Activated naive CD8-positive, alpha-beta T cell treated with anti-CD3 and anti-CD28 coated beads for 36 hours (primary cell): ENCODE measurements at places on chromosomes 12 and 14.
A peak's percentile ranks its signal among the peaks of the same experiment; 100 is the strongest.

GRCh38 chr12:69987579-69988091 lies 162.6 kb downstream of the MYRFL start:
- no peaks in the 10 kb centered on the region for H3K4me1 ChIP-seq
- H3K36me3 ChIP-seq = no peaks in the 10 kb centered on the region
- peaks cover 5% of the 10 kb centered on the region for H3K27me3 ChIP-seq
- DNase-seq = no peak
- H3K27ac ChIP-seq = no peak overlapping the region

DNA sequence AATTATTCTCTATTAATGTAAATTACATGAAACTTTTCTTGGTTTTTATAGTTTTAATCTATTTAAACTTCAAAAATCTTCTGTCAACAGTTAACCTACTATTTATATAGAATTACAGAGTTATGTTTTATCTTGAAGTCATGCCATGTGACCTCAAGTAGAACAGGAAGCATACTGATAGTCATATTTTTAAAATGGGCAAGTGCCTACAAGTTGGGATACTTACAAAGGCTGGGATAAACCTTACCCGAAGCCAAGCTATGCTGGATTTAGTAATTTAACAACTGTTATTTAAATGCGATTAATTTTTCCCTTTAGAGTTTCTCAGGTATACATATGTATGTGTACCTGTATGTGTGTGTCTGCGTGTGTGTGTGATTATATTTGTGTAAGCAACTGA lies 266.9 kb downstream of the RASSF9 start:
- no peak overlapping the region for H3K4me3 ChIP-seq
- DNase-seq = no peak
- H3K27me3 ChIP-seq = no peaks in the 10 kb centered on the region
- H3K36me3 ChIP-seq = no peaks in the 10 kb centered on the region

DNA sequence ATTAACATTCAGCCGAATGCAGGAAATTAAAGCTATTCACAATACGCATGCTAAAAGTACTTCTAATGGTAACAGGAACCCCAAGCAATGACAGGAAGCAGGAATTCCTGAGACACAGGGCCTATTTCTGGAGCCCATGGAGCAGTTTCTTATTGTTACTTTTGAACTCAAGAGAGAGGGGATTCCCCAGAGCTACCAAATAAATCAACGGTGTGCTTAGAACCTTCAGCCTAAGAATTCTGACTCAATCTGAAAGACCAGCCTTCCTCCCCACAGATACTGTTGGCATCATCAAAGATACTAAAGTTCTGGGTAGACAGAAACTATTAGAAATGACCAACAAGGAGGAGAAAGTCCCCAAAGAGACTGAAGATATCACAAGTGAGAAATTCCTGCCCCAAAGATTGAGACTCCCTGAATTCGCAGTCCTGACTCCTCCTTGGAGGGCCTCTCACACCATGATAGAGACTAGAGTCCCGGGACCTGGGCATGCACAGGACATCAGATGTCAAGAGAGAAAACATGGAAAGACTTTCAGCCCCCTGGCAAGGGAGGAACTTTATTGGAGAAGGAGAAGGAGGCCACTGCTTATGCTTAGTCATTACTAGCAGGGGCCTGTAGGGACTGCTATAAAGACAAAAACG lies 32.7 kb downstream of the RTRAF start:
- peaks cover 35% of the 10 kb centered on the region for H3K4me1 ChIP-seq
- peaks cover 2% of the 10 kb centered on the region for H3K27me3 ChIP-seq
- peak; percentile 10 for DNase-seq
- peaks cover 6% of the 10 kb centered on the region for H3K36me3 ChIP-seq
- H3K4me3 ChIP-seq = no peak overlapping the region

DNA sequence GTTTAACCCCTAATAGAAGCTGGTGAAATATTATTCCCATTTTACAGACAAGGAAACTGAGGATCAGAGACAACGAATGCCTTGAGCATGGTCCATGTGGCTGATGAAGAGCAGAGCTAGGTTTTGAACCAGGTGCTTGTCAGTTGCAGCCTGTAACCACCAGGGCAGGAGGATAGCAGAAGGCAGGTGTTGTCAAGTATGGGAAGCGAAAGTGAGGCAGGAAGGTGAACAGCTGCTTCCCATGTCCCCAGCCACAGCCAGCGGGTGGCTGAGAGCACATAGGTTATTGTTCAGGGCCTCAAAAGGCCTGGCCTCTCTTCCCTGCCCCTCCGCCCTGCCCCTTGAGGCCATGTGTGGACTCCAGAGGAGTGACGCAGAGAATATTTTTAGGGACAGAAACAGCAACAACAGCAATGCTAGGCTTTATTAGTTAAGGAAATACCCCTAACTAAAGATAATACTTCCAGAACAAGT lies 39.6 kb downstream of the IQSEC3 start:
- DNase-seq = no peak
- H3K27ac ChIP-seq = no peak overlapping the region
- H3K4me3 ChIP-seq = no peak overlapping the region
- peaks cover 18% of the 10 kb centered on the region for H3K4me1 ChIP-seq
- no peaks in the 10 kb centered on the region for H3K27me3 ChIP-seq

DNA sequence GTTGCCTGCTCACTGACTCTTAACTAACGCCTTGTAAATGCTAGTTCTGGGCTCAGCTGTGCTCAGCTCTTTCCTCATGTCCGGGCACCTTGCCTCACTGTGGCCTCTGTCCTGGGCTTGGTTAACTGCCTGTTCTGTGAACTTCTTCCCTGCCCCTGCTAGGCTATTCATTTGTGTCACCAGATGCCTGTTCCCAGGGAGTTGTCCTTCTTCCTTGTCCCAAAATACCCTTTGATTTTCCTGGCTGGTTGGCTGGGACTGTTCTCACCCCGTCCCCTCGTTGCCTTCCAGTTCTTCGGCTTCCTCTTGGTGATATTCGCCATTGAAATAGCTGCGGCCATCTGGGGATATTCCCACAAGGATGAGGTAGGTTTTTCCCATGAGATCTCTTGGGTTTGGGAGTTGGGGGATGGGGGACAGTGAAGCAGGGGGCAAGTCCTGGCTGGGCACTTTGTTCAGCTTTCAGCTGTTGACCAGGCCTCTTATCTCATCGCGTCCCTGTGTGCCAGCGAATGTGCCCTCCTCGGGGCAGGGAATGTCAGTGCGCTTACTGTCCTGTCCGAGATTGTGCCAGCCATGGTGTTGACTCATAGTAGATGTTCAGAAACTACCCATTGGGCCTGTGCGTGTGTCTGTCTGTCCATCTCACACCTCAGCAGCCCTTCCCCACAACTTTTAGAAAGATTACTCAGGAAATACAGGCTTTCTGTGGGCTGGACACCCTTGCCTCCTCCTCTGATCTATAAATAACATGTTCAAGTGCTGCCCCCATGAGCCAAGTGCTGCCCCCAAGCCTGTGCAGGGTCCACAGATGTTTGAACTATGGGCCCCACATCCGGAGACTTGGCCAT lies 33.1 kb downstream of the CD9 start:
- no peak for DNase-seq
- no peak overlapping the region for H3K27ac ChIP-seq
- H3K27me3 ChIP-seq = no peaks in the 10 kb centered on the region
- no peak overlapping the region for H3K4me3 ChIP-seq

GRCh38 chr14:55589171-55589570 lies 9.2 kb downstream of the KTN1 start:
- H3K27me3 ChIP-seq = no peaks in the 10 kb centered on the region
- H3K36me3 ChIP-seq = peaks cover 10% of the 10 kb centered on the region
- H3K4me1 ChIP-seq = peaks cover 56% of the 10 kb centered on the region
- no peak for DNase-seq

GRCh38 chr12:51388069-51388799 lies 3.0 kb downstream of the GALNT6 start:
- H3K36me3 ChIP-seq = peaks cover 19% of the 10 kb centered on the region
- H3K4me3 ChIP-seq = no peak overlapping the region
- no peak overlapping the region for H3K27ac ChIP-seq
- H3K4me1 ChIP-seq = peaks cover 61% of the 10 kb centered on the region
- DNase-seq = no peak

GRCh38 chr12:115203701-115204100 lies 519.7 kb upstream of the TBX3 start:
- no peaks in the 10 kb centered on the region for H3K36me3 ChIP-seq
- H3K4me3 ChIP-seq = no peak overlapping the region
- H3K27me3 ChIP-seq = peaks cover 2% of the 10 kb centered on the region
- no peak overlapping the region for H3K27ac ChIP-seq
- H3K4me1 ChIP-seq = no peaks in the 10 kb centered on the region

DNA sequence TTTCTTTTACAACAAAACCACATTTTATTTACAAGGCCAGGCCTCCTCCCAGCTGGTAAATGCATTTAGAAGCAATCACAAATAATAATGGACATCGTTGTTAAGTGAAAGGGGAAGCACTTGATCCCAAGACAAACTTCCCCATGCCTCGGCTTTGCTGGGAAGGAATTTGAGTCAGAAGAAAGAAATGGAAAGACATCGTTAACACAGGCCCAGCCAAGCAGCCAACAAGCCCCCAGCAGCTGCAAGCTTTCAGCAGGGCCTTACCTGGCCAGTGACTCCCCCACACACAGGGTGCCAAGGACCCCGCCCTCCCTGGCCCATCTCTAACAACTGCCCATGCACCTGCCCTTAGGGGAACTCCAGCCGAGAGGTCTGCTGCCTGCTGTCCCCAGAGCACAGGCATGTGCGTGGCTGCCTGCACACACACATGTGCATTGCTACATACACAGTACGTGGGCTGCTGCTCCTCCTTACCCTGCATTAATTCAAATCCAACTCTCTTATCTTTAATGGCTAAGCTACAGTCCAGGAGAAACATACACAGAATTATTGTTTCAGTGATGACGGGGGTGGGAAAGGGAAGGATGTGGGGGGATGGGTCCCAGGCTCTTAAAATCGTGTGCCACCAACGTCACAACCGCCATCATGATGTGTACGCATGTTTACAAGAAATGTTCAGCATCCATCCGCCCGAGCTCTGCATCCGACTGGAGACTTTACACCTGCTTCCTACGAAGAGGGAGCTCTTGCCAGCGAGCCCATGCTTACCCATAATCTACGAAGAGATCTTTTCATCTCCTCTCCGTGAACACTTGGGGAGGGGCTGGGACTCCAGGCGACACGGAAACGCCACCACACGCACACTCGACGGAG lies 9.8 kb downstream of the BCL11B start:
- H3K27me3 ChIP-seq = no peaks in the 10 kb centered on the region
- H3K36me3 ChIP-seq = peaks cover 59% of the 10 kb centered on the region
- H3K4me3 ChIP-seq = peak overlapping the region; percentile 89
- DNase-seq = peak; percentile 64
- peak overlapping the region; percentile 98 for H3K27ac ChIP-seq

- no peak for DNase-seq
- peaks cover 25% of the 10 kb centered on the region for H3K4me1 ChIP-seq
- H3K36me3 ChIP-seq = peaks cover 4% of the 10 kb centered on the region
- H3K27ac ChIP-seq = no peak overlapping the region
- no peak overlapping the region for H3K4me3 ChIP-seq
Measured at GRCh38 chr14:56127156-56127555, 8.9 kb downstream of the PELI2 start.

GRCh38 chr12:44307506-44308168 lies 471.8 kb downstream of the TMEM117 start:
- no peak overlapping the region for H3K27ac ChIP-seq
- no peaks in the 10 kb centered on the region for H3K27me3 ChIP-seq

DNA sequence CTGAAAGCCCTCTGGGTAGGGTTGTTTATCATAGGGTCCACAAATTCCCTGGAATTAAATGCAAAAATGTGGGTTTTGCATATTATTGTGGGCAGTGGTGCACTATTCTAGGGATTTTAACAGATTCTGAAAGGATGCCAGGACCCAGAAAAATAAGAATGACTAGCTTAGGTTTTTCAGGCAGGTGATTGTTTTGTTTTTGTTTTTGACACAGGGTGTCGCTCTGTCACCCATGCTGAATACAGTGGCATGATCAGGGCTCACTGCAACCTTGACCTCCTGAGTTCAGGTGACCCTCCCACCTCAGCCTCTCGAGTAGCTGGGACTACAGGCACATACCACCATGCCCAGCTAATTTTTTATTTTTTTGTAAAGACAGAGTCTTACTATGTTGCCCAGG lies 19.2 kb downstream of the GALNT6 start:
- peaks cover 46% of the 10 kb centered on the region for H3K4me1 ChIP-seq
- H3K4me3 ChIP-seq = no peak overlapping the region
- peaks cover 51% of the 10 kb centered on the region for H3K36me3 ChIP-seq
- H3K27ac ChIP-seq = no peak overlapping the region

GRCh38 chr12:110705309-110705708 lies 16.4 kb upstream of the HVCN1 start:
- no peak overlapping the region for H3K4me3 ChIP-seq
- no peaks in the 10 kb centered on the region for H3K27me3 ChIP-seq
- H3K36me3 ChIP-seq = no peaks in the 10 kb centered on the region

- no peak for DNase-seq
- H3K27ac ChIP-seq = no peak overlapping the region
- no peak overlapping the region for H3K4me3 ChIP-seq
- no peaks in the 10 kb centered on the region for H3K36me3 ChIP-seq
Measured at GRCh38 chr12:5907807-5908206, 37.3 kb downstream of the ANO2 start.

DNA sequence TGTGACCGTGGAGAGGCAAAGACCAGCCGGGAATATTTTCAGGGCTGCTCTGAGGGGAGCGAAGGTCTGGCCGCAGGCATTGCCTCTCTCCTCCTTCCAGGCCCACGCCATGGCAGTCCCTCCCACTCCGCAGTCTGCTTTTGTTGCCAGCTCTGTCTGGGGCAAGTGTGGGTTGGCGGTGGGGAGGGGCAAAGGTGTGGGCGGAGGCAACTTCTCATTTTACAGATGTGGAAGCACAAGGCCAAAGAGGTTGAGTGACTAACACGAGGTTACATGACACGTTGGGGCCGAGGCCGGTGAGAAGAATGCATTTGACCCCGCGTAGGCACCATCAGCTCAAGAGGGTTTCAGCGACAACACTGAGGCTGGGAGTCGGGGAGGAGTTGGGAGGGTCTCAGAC lies 6.1 kb upstream of the FAIM2 start:
- H3K27ac ChIP-seq = no peak overlapping the region
- no peaks in the 10 kb centered on the region for H3K36me3 ChIP-seq
- peaks cover 9% of the 10 kb centered on the region for H3K27me3 ChIP-seq
- H3K4me3 ChIP-seq = no peak overlapping the region

- peak overlapping the region; percentile 85 for H3K27ac ChIP-seq
- peaks cover 2% of the 10 kb centered on the region for H3K27me3 ChIP-seq
- H3K4me1 ChIP-seq = peaks cover 39% of the 10 kb centered on the region
- no peak overlapping the region for H3K4me3 ChIP-seq
Measured at GRCh38 chr12:24921251-24922038, 27.5 kb downstream of the BCAT1 start.

DNA sequence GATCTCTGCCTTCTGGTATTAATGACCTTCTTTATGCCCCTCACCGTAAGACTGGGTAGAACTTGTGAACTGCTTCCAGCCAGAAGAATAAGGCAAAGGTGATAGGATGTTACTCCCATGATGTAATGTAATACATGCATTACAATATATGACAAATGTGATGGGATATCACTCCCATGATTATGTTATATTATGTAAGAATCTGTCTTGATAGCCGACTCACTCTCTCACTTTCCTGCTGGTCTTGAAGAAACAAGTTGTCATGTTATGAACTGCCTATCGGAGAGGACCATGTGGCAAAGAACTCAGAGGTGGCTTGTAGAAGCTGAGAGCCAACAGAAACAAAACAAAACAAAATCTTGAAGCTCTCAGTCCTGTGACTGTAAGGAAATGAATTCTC lies 30.6 kb upstream of the OSBPL8 start:
- H3K27me3 ChIP-seq = no peaks in the 10 kb centered on the region
- H3K4me1 ChIP-seq = peaks cover 2% of the 10 kb centered on the region
- H3K27ac ChIP-seq = no peak overlapping the region
- DNase-seq = no peak
- no peak overlapping the region for H3K4me3 ChIP-seq
- H3K36me3 ChIP-seq = no peaks in the 10 kb centered on the region

GRCh38 chr12:113860950-113861349 lies 105.2 kb downstream of the RBM19 start:
- peaks cover 24% of the 10 kb centered on the region for H3K36me3 ChIP-seq
- no peaks in the 10 kb centered on the region for H3K27me3 ChIP-seq
- H3K4me3 ChIP-seq = no peak overlapping the region
- no peak for DNase-seq
- H3K4me1 ChIP-seq = peaks cover 38% of the 10 kb centered on the region
